ENCODE measurements at places on chromosomes 2 and 18.

GRCh38 chr2:156320486-156321098 is 11.9 kb downstream of the NR4A2 start:
- DNase-seq = no peak

DNA sequence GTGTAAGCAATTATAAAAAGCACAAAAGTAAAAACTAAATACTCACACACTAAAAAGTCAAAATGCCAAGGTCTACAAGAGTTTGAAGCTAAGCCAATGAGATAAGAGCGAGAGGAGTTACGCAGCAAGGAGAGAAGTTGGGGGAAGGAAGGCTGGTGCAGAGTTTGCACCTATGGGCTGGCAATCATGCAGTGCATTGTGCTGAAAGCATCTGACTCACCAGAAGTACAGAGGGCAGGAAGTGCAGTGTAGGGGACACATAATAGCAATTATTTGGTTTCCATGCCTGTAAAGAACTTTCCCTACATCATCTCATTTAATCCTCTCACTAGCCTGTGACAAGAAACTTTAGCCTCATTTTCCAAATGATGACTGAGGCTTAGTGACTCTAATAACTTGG is 142.7 kb upstream of the KYNU start:
- no peak for DNase-seq

DNA sequence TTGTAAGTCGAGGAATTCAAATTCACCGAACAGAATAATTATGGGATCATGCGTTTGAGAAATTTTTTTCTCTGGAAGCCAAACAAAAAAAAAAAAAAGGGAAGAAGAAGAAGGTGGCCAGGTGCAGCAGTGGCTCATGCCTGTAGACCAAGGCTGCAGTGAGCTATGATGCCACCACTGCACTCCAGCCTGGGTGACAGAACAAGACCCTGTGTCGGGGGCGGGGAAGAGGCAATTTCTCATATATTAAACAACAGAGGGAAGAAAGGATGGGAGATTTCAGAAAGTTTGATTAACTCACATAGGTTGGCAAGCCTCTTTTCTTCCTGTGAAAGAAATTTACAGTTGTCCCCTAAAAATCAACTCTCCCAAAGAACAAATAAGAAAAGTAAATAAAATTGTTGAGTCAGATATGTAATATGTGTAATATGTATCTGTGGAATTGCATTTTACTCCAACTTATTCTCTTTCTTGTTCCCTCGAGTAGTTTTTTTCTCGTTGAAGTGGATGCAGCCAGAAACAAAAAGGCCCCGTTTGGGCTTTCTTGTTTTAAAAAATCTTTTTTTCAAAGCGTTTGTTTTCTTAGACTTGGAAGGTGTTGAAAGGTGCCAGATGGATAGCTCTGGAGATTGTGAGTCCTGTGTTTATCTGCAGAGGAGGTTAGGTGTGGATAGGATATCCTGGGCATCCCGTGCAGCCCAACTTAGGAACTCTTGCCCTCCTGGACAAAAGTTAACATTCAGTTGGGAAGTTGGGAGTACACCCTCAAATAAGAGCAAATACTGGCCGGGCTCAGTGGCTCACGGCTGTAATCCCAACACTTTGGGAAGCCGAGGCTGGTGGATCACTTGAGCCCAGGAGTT is 25.4 kb upstream of the FMNL2 start:
- no peak for DNase-seq

GRCh38 chr2:186493564-186494085 is 7.6 kb downstream of the ZC3H15 start:
- no peak for DNase-seq

Measured in prostate gland (tissue), 2 donors.